Stimulated activated CD4-positive, alpha-beta T cell treated with anti-CD3 and anti-CD28 coated beads, TNF-alpha, amount 100 ng/mL, for 4 hours (primary cell): ENCODE measurements at places on chromosomes 7 and 10.

DNA sequence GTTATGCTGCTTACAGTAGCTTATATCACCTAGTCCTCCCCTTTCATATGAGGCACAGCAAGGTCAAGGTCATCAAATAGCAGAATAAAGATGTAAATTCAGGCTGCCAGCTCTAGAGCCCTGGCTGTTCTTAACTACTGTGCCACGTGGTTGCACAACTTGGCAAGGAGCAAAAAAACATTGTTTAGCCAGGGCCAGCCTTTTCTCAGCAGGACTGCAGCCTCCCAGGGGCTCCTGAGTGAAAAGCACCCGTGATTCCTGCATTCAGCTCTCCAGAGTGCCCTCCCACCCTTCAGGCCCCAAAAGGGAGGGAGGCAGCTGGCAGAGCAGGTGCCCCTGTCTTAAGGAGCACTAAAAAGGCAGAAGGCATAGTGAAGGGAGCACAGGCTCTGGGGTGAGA lies 31.8 kb upstream of the TM9SF3 start:
- no peak for DNase-seq

GRCh38 chr10:123930340-123931001 lies 38.9 kb upstream of the CPXM2 start:
- DNase-seq = no peak

DNA sequence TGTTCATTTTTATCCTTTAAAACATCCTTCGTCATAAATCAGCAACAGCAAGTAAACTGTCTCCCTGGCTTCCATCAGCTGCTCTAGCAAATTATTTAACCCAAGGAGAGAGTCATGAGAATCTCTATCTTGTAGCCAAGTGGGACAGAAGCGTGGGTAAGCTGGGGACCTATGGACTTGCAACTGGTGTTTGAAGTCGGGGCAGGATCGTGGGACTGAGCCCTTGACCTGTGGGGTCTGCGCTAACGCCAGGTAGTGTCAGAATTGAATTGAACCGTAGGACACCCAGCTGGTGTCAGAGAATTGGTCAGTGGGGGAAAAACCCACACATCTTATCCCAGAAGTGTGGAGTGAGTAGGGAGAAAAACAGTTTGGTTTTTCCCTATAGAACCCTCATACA lies 13.4 kb downstream of the AIFM2 start:
- no peak for DNase-seq

DNA sequence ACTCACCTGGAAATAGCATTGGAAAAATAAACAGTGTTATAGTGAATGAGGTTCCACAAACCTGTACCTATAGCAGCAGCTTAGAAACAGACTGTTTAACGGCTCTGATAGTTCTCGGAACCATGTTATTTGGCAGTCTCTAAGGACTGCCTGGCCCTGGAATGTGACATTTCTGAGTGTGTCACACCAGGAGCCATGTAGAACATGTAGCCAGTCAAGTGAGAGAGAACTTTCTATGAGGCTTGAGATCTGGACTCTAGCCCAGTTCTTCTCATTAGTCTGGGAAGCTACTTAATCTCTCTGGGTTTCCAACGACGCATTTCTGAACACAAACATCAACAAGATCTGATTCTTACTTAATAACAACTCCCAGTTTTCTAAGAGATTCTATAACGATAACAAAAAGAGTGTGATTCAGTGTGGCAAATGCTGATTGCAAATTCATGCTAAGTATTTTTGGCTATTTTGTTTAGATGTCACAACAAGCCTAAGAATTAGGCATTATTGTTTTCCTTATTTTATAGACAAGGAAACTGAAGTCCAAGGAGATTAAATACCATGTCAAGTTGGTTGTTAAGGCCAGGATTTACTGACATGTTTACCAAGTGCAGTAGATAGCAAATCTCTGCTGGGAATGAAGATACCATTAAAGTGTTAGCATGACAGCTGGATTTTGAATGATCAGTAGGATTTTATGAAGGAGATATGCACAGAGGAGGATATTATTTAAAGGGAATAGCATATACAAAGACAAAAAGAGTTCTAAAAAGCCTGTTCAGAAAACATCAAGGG lies 47.2 kb downstream of the APBB1IP start:
- DNase-seq = no peak

- no peak for DNase-seq
These were observed 112.4 kb downstream of the ELMO1 start for GRCh38 chr7:37336259-37336658.
